ENCODE measurements at places on chromosomes 7 and 10.

DNA sequence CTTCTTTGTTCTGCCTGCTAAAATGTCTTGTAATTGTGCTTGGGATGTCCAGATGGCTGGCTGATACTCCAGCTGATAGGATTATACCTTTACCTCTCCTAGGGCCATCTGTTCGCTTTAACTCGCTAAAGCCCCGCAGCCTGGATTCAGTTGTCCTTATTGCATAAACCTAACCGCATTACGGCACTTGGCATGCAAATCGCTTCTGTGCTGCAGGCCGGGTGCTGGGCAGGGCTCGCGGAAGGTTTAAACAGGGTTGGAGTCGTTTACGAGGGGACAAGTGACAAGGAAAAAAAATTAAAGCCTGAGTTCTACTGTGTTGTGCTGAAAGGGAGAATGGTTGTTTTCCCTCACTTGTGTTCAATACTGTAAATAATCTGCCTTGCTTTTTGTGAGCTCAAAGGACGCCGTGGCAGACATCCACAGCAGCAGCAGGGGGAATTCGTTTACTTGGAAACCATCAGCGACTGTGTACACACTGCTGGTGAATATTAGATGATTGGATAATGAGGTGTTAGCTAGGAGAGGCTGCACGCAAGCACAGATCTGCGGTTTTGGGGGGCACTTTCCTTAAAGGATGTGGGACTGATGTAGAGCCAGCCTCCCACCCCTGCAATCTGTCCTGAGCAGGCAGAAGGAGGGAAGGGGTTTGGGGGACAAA, 93.0 kb downstream of the EBF3 start:
- no peak for DNase-seq

DNA sequence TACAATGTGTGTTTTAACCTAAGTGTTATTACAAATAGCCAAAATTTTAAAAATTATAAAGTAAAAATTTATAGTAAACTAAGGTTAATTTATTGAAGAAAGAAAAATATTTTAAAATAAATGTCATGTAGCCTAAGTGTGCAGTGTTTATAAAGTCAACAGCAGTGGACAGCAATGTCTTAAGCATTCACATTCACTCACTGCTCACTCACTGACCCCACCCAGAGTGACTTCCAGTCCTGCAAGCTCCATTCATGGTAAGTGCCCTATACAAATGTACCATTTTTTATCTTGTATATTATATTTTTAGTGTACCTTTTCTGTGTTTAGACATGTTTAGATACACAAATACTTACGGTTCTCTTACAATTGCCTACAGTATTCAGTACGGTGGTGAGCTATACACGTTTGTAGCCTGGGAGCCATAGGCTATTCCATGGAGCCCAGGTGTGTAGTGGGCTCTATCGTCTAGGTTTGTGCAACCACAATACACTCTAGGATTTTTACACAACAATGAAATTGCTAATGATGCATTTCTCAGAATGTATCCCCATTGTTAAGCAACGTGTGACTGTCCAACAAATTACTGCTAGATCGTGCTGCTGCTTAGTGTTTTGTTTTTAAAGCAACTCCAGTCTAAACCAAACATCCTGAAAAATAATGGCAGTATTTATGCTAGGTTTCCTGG, 108.9 kb upstream of the NAMPT start:
- DNase-seq, result no peak

DNA sequence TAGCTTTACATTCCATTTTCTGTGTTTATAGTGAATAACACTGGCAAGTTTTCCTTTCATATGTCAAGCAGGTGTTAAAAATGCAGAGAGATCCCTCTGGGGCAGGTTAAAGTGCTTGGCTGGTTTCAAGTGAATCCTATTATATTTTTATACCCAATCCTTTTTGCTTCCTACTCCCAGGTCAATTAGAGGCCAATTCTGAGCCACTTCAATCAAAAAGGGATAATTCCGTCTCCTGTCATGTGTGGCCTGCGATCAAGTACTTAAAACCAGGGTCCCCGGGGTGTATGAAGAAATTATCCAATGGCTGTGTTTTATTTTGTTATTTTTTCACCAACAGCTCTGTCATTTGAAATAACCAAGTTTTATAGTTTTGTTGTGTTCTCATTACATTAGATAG, 313.2 kb downstream of the PRPF18 start:
- no peak for DNase-seq

DNA sequence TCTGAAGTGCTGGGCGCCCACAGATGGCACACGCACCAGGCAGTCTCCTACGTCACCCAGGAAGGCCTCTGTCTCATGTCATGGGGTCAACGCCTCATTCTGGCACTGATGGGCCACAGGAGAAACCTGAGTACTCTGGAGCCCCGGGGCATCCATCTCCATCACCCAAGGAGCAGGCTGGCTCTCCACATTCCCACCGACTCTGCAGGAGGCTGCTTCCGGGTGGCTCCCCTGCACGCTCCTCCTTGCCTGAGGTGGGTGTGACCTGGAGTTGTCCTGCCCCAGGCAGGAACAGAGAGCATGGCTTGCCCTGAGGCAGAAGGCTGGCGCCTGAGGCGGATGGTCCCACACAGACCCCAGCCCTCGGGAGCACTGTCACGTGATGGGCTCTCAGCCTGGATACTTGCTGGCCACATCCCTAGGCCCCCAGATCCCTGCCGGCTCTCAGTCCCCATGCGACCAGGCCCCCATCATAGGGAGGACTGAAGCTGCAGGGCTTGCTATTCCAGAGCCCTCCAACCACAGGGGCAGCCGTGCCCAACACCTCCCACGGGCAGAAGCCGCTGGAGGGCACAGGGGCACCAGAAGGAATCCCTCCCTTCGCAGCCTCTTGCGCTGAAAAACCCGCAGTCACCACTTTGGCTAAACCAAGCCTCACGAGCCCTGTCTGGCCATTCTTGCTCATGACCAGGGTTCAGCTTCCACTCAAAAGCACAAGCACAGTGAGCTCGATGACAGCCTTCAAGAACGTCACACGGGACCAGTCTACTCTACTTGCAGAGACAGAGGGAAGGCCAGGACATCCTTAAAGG, 80.7 kb downstream of the MAD1L1 start:
- no peak for DNase-seq
